ENCODE measurements at places on chromosomes 11 and 22.

GRCh38 chr11:66970807-66971442 lies 4.2 kb upstream of the C11orf86 start:
- peak; percentile 100 for DNase-seq

- no peak for DNase-seq
Observed at GRCh38 chr22:24037851-24038765, 27.0 kb downstream of the CABIN1 start.

DNA sequence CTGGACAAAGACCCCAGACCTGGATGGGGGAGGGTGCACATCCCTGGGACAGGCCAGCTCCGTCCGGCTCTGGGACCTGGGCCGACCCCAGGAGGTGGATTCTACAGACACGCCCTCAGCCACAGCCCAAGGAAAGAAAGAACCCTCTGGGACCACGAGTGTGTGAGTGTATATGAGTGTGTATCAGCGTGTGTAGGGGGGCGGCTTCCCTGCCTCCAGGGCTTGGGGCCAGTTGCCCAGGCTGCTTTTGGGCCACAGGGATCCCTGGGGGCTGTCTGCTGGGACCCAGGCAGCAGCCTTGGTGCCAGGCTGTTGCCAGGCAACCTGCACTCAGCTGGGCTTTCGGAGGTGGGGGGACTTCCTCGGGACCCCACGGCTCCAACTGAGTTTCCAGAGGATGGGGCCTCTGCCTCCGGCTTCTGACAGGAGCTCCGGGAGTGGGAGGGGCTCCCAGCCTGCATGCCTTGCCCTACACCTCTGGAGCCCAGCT lies 8.9 kb downstream of the DUSP8 start:
- no peak for DNase-seq

DNA sequence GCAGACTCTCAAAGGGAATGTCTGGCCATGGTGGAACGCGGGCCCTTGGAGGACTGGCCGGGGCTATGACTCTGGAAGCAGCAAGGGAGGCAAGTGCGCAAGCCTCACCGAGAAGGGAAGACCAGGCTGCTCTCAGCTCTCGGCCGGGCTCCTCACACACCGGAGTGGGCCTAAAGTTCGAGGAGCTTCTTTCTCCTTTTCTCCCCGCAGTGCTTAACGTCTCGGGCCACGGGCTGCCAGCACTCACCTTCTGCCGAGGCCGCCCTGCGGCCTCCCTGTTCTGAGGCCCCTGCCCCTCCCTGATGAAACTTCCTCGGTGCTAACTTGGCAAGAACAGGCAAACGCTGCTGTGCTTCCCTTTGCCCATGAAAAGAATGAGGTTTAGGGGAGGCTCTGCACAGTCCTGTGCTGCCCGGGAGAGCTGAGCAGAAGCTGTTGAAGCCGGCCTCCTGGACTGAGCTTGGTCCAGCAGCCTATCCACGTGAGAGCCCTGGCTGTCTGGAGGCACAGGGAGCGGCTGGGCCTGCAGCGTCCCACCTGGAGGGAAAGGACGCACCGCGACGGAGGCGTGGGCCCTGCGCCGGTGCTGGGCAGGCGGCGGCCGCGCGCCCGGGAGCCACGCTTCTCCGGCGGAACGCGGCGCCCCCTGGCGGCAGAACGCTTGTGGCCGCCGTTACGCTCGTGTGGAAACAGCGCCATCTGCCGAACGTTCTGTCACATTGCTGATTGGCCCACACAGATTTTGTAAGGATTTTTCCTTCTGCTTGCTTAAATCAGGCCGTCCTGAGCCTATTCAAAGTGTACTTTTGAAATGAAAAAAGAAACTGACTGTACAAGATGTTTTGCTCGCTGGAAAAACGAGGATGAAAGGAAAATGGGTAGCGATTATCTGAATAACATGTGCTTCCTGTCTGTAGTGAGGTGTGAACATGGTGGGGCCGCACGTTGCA lies 65.0 kb upstream of the TMEM45B start:
- DNase-seq: peak; percentile 55

GRCh38 chr22:44586999-44587736 lies 89.1 kb upstream of the RTL6 start:
- no peak for DNase-seq

DNA sequence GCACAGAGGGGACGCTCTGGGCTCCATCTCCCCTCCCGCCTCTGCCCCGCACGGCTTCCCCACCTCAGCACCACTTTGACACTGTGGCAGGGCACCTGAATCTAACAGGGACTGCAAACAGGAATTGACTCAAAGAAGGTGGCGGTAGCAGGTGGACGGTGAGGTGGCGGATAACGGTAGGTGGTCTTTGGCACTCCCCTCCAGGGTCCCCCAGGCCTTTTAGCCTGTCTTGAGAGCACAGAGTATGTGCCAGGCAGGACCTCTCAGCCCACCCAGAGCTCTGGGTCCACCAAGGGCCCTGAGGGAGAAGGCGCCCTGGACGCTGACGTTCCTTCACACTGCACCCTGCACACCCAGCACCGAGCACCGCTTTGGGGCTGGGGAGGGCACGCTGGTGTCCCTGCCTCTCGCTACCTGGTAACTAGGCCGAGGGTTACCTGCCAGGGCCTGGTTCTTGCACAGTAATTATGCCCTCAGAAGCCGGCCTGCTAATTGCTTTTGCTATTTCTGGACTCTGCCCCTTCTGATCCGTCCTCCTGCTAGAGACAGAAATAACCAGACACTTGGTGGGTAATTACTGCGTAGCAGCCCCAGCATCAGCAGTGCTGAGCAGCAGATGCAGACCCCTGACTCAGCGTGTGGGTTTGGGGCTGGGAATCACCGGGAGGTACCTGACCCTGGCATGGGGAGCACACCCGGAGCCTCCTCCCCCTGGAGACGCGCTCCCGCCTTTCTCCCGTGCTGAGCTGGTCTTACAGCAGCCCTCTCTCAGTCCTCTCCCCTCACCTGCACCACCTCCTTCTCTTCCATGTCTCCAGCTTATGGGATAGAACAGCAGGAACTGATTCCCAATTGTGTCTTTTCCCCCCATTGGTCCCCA lies 103.3 kb upstream of the B3GAT1 start:
- DNase-seq: no peak

DNA sequence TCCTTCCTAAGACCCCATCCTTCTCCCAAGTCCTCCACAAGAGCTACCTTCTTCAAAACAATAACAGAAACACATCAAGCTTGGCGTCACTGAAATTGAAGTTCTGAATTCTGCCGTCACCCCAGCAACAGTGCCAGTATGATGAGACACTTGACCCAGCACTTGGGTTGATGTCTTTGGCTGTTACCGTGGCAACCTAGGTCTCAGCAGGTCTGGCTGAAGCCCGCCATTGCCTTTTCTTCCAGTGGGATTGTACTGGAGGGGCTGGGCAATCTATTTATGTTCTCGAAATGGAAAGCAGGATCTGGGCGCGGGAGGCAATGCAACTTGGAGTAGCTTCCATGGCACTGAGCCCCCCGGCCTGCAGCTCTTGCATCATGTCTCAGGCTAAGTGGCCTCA lies 23.8 kb downstream of the NPTXR start:
- DNase-seq: no peak

DNA sequence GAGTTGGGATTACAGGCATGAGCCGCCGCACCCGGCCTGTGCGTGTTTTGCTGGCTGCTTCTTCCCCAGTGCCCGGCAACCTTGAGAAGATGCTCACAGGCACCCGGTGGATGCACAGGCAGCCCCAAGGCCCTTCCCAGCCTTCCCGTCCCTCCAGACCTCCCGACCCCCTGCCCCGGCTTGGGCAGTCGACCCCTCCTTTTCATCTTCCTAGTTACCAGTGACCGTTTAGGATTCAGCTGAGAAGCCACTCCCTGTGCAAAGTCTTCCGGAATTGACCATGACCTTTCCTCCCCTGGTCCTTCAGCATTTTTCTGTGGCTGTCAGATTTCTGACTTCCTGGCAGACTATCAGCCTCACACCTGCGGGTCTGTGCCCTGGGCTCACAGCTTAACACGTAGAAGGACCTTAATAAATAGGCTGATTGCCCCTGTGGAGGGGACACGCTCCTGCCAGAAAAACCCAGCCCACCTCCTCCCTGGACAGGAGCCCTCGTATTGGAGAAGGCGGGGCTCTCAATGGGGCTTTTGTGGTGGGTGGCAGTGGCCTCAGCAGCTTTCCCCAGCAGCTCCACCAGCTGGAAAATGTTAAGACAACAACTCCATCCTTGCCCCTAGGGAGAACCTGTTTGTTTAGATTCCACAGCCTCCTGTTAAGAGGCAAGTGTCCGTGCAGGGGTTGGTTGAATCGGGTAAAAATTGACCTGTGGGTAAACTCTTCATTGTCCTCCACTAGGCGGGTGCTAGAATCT lies 10.4 kb upstream of the ANO1 start:
- DNase-seq: no peak

DNA sequence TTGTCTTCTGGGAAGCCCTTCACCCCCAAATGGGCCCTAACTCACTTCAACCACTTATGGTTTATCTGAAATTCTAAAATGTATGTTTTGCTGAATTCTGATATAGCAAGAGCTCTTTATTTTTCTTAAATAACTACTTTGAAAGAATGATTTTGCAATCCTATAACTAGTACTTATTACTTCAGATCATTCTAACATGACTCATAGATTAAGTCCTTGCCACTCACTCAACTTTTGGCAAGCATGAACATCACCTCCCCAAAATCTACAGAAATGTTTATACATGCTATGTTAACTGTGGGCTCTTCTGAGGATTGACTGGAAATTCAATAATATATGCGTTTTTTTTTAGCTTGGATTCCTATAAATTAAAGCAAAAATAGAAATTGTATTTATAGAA lies 367.4 kb upstream of the FAT3 start:
- DNase-seq: no peak

GRCh38 chr11:2807801-2808241 lies 77.8 kb downstream of the CDKN1C start:
- no peak for DNase-seq

DNA sequence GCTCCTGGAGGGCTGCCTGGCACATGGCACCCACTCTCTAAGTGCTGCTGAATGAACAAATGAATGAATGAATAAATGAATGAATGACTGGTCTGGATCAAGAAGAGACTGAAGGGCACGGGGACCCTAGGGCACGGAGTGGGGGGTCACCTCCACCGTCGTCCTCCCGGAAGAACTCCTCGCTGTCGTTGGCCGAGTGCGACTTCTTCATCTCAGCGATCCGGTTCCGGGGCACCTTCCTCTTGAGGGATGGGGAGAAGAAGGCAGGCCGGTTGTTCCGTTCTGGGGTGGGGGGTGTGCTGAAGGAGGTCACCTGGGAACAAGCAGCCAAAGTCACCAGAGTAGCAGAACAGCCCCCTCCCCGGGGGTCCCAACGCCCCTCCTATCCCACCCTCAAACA lies 36.0 kb downstream of the NUP50 start:
- DNase-seq: no peak

- DNase-seq: no peak
Observed at GRCh38 chr11:125330462-125331325, 165.4 kb downstream of the FEZ1 start.

- no peak for DNase-seq
Observed at GRCh38 chr11:10480760-10481159, 25.7 kb downstream of the AMPD3 start.

DNA sequence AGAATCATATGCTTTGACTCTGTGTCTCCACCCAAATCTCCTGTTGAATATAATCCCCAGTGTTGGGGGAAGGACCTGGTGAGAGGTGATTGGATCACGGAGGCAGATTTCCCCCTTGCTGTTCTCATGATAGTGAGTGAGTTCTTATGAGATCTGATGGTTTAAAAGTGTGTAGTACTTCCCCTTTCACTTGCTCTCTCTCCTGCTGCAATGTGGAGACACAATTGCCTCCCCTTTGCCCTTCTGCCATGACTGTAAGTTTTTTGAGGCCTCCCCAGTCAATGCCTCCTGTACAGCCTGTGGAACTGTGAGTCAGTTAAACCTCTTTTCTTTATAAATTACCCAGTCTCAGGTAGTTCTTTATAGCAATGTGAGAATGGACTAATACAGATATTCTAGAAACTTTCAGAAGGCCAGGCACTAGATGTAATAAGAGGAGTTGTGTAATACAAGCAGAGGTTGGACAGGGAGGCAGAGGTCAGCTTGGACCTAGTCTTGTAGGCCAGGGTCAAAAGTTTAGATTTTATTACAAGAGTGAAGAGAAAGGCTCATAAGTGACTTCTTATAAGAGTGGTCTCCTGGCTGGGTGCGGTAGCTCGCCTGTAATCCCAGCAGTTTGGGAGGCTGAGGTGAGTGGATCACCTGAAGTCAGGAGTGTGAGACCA lies 9.3 kb upstream of the SERPING1 start:
- DNase-seq: no peak

GRCh38 chr11:78219493-78220217 lies 30.9 kb downstream of the USP35 start:
- no peak for DNase-seq

DNA sequence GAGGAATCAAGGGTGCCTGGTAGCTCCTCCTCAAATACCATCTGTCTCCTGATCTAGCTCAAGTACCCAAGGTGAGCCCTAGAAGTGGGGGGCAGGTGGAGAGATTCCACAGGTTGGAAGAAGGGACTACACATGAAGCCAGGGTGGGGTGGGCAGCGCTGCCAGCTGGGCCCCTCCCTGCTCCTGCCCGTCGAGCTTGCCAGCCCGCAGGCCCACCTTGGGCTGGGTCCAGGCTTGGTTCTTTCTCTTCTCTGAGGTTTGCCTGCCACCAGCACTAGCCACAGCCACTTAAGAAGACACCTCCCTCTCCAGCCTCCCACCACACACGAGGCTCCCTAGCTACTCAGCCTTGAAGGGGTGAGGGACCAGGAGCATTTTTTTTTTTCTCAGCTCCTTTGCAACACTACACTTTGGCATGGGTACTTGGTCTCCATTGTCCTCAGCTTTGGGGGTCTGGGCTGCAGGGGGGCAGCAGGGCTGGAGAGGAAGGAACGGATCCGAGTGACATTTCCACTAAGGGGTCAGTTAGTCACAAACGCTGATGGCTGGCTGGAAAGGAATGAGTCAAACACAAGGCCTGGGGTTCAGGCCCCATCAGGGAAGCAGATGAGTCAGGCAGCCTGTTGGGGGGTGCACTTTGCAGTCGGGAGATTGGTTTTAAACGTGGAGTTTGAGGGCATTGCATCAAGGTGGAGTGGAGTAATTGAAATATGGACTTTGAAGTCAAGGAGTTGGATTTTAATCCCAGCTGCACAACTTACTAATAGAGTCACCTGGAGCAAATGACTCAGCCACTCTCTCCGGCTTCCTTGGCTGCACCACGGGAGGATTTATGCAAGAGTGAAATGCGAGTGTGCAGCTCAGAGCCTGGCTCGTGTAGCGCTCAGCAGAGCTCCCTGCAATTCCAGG lies 7.4 kb upstream of the NPTXR start:
- peak; percentile 83 for DNase-seq

DNA sequence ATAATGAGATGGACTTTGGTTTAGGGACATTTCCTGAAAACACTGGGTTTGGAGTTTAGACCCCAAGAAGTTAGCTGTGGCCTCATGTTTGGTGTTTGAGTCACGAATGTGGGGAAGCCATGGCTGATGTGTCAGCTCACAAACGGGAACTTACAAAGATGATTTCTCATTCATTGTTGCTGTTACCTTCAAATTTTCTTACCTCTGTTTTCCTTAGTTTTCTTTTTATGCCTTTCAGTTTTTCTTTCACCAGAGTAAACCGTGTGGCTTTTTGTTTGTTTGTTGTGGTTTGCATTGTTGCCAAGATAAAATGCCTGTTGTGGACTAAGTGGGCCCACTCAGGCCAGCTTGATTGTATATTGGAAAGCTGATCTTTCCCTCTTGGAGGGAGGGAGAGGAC lies 89.1 kb downstream of the SWAP70 start:
- peak; percentile 63 for DNase-seq

- DNase-seq: no peak
Observed at GRCh38 chr11:22347857-22348487, 9.8 kb downstream of the SLC17A6 start.

Data from amniotic epithelial cell (primary cell).